ENCODE measurements at places on chromosomes 1 and 21. TPM values are rescaled to one million over a fixed set of nuclear protein-coding genes. Genes with fewer than 3 reads are reported as not detected.

- DNase-seq = no peak
Observed at GRCh38 chr1:159755451-159756007, 25.2 kb upstream of the DUSP23 start.

DNA sequence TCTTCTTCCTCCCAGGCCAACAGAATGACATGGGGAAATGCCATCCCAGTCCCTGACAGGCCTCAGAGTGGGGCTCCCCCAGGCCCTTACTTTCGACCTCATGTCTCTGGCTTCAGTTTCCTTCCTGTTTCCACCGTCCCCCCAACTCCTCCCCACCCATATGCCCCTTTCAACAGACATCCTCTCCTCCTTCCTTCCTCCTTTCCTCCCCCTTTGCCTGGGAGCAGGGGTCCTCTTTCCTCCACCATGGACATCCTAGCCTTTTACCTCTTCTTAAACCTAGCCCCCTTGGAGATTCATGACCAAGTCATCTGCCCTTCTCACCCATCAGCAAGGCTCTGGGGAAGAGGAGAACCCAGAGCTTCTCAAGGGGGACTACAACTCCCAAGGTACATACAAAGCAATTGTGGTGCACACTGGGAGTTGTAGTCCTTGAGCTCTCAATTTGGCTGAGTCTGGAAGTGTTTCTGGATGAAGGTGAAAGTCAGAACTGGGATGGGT, 4.0 kb downstream of the ZBTB7B start:
- DNase-seq = no peak

GRCh38 chr1:66493731-66494130, 40.2 kb upstream of the SGIP1 start:
- DNase-seq = no peak

DNA sequence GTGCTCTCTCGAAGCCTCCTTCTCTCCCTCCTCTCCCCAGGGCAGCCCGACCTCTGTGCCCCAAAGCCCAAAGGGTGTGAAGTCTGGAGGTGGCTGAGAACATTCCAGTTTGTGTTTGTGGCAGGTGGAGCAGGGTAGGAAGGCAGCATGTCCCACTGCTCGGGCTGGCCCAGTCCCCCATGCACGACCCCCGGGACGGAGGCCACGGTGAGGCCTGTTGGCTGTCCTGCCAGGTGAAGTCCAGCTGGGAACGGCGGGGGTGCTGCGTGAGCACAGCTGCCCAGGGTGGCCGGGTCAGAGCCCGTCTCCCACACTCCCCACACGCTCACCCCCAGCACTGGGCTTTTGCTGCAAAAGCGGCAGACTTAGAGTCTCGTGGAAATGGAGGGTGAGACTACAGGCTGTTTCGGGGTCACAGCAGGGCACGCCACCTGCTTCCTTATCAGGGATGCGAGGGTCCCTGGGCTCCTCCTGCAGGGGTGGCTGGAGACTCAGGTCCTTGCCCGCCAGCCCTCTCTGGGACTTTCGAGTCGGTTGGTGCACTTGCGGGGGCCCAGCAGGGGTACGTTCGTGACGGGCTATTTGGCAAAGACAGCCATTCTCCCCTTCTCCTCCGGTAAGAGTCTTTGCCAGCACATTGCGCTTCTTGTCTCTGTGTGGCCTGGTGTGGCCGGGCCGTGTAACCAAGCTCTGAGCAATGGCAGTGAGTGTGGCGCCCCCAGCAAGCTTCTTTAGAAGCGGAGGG, 40.3 kb downstream of the MORN1 start:
- DNase-seq = peak; percentile 35

- no peak for DNase-seq
Observed at GRCh38 chr1:2106659-2107405, 56.6 kb downstream of the PRKCZ start.

DNA sequence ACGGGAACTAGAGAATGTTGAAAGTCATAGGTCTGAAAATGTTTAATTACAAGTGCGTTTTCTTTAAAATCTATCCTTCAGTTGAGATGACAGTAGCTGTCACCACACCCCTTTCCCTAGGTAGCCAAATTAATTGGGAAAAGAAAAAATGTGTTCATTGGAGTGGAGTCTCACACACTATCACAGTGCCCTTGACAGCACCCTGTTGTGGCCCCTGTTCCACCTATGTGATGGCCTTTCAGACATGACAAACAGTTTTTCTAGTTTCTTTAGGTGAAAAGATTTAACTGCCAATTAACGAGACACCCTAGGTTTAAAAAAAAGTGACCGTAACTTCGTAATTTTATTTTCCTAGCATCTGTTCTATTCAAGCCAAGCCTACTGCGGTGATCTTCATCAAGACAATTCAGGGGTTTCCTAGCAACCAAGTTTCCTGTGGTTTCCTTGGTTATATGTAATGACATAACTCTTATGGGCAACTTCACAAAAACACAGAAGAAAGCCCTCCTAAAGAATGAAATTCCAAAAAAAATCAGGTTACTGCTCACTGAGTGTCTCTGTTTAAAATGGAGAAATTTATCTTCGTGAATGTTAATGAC, 298.3 kb downstream of the PDE4B start:
- DNase-seq = no peak

DNA sequence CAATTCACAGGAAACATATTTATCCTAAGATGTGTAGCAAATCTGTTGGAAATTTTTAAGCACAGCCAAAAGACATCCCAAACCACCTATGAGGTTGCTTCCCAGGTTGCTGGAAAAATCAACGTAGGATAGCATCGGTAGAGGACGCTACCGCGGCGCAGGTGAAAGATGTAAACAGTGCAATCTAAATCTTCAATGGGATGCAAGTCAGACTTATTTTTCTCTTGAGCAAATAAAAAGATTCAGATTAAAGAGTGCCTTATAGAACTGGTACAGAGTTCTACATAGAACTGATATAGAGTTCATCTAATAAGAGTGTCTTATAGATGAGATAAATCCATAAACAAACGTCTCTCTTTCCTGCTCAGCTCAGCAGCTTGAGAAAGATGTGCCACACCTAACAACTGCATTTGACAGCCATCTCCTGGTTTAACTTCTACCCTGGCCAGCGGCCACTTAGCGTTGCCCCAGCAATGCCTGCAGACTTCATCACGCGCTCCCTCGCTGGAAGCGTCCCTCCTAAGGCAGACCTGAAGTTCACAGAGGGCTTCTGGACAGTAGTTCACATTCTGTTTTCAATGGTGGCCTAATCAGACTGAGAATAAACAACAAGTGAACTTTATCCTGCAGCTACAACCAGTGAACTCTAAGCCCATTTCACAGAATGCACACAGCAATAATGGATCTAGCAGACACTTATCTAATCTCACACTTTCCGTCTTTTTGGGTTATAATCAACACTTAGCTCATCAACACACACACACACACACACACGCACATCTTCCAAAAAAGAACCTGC, 164.5 kb downstream of the TOMM20 start:
- peak; percentile 69 for DNase-seq

DNA sequence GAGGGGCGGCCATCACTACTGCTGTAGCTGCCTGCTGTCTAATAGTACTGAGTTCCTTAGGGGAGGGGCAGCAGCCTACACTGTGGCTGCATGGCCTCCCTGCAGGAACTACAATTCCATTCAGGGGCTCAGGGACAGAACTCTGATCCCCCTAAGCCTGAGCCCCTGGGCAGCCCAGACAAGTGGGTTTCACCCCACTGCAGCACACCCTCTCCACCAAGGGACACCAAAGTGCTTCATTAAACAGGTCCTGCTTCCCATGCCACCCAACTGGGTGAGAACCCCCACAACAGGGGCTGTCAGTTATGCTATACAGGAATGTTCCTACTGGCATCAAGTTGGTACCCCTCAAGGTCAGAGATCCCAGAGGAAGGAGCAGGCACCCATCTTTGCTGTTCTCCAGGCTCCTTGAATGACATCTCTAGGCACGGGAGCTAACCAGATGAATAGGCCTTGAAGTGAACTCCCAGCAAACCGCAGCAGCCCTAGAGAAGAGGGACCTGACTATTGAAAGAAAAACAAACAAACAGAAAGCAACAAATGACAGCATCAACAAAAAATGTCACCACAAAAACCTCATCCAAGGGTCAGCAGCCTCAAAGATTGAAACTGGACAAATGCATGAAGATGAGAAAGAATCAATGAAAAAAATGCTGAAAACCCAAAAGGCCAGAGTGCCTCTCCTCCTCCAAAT, 437.4 kb downstream of the NUF2 start:
- DNase-seq = no peak

GRCh38 chr1:104921525-104921924, 1171.8 kb downstream of the AMY1C start:
- DNase-seq = no peak

- no peak for DNase-seq
Observed at GRCh38 chr1:114490274-114490693, 20.7 kb downstream of the TRIM33 start.

DNA sequence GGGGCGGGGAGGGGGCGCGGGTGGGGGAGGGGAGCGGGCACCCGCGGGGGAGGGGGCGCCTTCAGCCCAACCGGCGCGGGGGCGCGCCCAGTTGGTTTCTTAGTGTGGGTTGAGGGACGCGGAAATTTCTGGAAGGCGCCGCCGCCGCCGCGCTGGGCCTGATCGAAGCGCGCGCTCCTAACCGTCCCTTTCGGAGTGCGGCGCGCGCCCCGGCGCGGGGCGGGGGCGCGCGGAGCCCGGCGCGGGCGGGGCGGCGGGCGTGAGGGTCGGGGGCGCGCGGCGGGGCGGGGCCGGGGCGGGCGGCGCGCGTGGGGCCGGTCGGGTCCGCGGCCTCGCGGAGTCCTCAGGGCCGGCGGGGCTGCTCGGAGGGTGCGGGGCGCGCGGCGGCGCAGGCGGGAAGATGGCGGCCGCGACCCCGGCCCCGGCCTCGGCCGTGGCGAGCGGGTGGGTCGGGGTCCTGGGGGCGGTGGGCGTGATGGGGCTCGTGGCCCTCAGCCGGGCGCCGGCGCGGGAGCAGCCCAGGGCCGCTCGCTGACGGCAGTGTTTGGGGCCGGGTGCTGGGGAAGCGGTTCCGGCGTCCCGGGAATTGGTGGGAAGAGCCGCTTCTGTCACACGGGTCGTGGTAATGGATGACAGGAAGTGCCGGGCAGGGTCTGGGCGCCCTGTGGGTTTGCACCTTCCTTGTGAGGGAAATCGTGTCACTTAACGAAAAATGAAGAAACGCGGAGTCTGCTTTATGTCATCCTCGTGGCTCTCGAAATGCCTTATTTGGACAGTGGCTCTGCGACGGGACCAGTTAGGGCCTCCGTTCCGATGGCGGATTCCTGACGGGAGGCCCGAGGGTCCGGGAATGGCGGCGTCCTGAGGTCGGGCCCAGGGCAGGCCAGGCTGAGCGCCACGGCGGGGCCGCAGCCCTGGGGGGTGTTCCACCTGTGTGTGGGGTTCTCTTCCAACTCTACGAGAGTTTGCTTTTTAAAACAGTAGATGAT, 764 bp downstream of the PKNOX1 start:
- DNase-seq = peak; percentile 85

DNA sequence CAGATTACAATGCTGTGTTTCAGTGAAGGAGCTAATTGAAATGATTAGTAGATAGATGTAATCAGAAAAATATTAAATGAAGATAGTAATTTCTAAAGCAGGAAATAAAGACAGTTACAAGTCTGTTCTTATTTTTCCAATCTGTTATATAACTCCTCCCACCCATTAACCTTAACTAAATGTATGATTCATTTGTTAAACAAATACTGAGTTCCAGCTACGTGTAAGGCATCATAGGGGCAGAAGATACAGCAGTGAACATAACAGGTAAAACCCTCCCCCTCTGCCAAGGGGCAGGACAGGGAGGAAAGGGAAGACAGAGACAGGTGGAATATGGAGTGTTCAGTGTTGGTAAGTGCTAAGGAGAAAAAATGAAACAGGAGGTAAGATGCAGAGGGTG, at the start of gene FAM177B:
FAM177B (plus strand) TSS at position 231 of the 400 bp plus-strand sequence. CDS start 9,344 bp downstream, outside the sequence.
- no peak for DNase-seq

DNA sequence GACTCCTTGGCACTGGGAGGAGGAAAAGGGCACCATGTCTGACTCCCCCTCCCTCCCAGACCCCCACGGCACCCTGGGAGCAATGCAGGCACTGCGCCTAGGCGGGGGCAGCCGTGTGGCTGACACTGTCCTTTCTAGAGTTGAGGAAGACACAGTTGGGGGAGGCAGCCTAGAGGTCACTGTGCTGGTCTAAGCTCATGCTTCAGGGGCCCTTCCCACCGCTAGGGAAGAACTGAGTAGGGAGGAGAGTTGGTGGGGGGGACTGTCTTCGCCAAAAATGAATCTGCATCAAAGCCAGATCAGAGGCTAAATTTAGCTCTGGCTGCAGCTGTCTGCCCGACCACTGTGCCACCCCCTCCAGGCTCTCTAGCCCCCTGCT, 3.4 kb downstream of the SEMA6C start:
- no peak for DNase-seq

GRCh38 chr21:44628707-44629391, 2.0 kb downstream of the KRTAP10-9 start:
- no peak for DNase-seq

- no peak for DNase-seq
Observed at GRCh38 chr1:96365596-96366390, 355.8 kb upstream of the PTBP2 start.

DNA sequence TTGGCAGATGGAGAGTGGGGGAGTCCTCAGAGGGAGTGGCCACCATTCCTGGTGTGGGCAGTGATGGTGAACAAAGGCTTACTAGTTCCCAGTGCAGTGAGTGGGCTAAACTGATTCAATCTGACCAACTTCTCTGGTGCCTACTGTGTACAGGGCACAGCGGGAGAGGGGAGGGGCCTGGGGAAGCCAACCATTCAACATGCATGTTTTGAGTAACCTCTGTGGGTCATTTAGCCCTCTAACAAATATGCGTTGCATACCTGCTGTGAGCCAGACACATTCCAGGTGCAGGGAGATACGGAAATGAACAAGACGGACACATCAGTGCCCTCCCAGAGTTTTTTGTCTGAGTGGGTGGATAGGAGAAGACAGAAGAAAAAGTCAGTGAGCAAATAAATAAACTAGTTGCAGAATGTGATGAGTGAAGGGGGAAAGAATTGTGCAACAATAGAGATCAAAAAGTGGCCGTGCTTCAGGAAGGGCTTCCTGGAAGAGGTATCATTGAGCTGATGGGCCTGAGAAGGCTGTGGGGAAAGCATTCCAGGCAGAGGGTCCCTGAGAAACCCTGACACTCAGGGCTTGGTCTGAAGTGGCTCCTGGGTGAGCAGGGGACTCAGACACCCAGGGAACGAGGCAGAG, 78.8 kb downstream of the EPHB2 start:
- no peak for DNase-seq

GRCh38 chr21:40505244-40505643, 341.7 kb downstream of the DSCAM start:
- DNase-seq = no peak

GRCh38 chr1:245590726-245591125, 435.9 kb downstream of the KIF26B start:
- no peak for DNase-seq

AZIN2 gene
- 1.1 TPM for total RNA-seq

GRHL3 gene
- not detected for total RNA-seq

PPFIA4 gene
- total RNA-seq = 4.3 TPM

KDF1 gene
- not detected for total RNA-seq

GBP7 gene
- not detected for total RNA-seq

PTCH2 gene
- 0.68 TPM for total RNA-seq

GPR61 gene
- total RNA-seq = 2.2 TPM

MYOG gene
- total RNA-seq = not detected

PRELP gene
- 45.7 TPM for total RNA-seq

CALML6 gene
- 0.36 TPM for total RNA-seq

TRIM46 gene
- total RNA-seq = 0.68 TPM

Measured in sigmoid colon (tissue), 7 donors.